Muscle of leg (tissue), 16 donors: ENCODE measurements at places on chromosomes 5 and 9. TPM values are rescaled to one million over a fixed set of nuclear protein-coding genes. Genes with fewer than 3 reads are reported as not detected.

SLC45A2 gene
- 0.09 TPM for total RNA-seq

PRRC2B gene
- 64.9 TPM for total RNA-seq

RARS1 gene
- 92.5 TPM for total RNA-seq

IFNA21 gene
- total RNA-seq = not detected

ATP6V0E1 gene
- total RNA-seq = 92.4 TPM

ZFP37 gene
- total RNA-seq = 5.5 TPM

POMT1 gene
- total RNA-seq = 25.1 TPM

FAM151B gene
- 5.7 TPM for total RNA-seq

PDZD2 gene
- 4.6 TPM for total RNA-seq

GLDC gene
- 0.27 TPM for total RNA-seq

FBP1 gene
- 0.53 TPM for total RNA-seq

C5orf58 gene
- not detected for total RNA-seq

NMUR2 gene
- total RNA-seq = 0.18 TPM

AP3B1 gene
- 35.5 TPM for total RNA-seq

PTTG1 gene
- total RNA-seq = 40.5 TPM

BTNL8 gene
- 0.09 TPM for total RNA-seq

TESK1 gene
- 12.8 TPM for total RNA-seq

CMYA5 gene
- 213 TPM for total RNA-seq

ALDH1A1 gene
- total RNA-seq = 24.5 TPM

ANAPC2 gene
- 20.4 TPM for total RNA-seq

SPINK6 gene
- not detected for total RNA-seq

CAMLG gene
- total RNA-seq = 40.7 TPM

PTGES gene
- 7.9 TPM for total RNA-seq

IRX2 gene
- 0.18 TPM for total RNA-seq
